Activated CD4-positive, alpha-beta T cell treated with anti-CD3 and anti-CD28 coated beads, Interleukin-2, amount 10 ng/mL, durations not matched to agents 7 days and 5 days (primary cell): ENCODE measurements at places on chromosomes 7 and 10. TPM values are rescaled to one million over a fixed set of nuclear protein-coding genes. Genes with fewer than 3 reads are reported as not detected.

Gene OGDHL
- not detected for total RNA-seq

Gene SPRN
- total RNA-seq: not detected

Gene ADIRF
- total RNA-seq: not detected

- no peak for DNase-seq
Observed at GRCh38 chr10:126083009-126083408, 186.6 kb downstream of the FANK1 start.

GRCh38 chr7:33923440-33924229 lies 18.3 kb downstream of the BMPER start:
- no peak for DNase-seq

DNA sequence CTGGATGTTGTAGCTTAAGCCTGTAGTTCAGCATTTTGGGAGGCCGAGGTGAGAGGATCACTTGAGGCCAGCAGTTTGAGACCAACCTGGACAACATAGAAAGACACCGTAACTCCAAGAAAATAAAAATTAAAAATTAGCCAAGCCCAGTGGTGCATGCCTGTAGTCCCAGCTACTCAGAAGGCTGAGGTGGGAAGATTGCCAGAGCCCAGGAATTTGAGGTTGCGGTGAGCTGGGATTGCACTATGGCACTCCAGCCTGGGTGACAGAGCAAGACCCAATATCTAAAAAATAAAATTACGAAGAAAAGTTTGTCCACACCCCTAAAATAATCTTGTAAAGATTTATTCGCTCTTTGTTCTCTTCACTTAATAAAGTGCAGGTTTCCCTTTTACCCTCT lies 951.0 kb downstream of the TYW1 start:
- DNase-seq: no peak

DNA sequence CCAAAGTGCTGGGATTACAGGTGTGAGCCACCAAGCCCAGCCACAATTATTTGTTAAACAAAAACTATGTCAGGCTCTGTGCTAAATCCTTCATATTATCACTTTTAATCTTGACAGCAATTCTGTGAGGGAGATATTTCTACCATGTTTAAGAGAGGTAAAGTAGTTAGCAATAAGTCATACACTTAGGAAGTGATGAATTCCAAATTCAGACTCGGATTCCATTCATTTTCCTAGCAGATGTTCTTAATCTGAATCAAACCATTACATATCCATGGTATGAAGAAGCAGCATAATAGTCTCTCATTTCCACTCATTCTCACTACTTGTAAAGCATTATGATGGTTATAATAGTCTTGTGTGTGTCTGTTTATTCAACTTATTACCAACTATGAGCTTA lies 2.9 kb upstream of the CD36 start:
- no peak for DNase-seq

- DNase-seq: no peak
Observed at GRCh38 chr7:103396471-103396870, 49.0 kb downstream of the PSMC2 start.

- DNase-seq: peak; percentile 83
Observed at GRCh38 chr7:5704534-5704922, 76.9 kb downstream of the RNF216 start.

- no peak for DNase-seq
Observed at GRCh38 chr10:9342885-9343570, 1288.5 kb downstream of the GATA3 start.
